ENCODE measurements at places on chromosomes 3 and 15. TPM values are rescaled to one million over a fixed set of nuclear protein-coding genes. Genes with fewer than 3 reads are reported as not detected.

DNA sequence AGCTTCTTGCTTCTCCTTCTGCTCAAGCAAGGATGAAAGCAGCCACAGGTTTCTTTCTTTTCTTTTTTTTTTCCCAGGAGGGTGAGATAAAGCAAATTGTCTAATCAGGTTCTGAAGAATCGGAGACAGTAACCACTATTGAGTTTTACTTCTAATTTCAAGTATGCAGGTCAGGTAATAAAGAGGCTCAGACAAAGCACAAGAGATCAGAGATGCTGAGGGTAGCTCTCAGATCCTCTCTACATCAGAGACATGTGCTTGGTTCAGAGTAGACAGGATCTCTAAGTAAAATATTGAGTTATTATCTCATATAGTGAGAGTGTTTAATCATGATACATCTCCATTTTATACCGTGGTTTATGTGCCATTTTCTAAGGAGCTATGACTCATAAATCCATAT is 168.5 kb downstream of the NFKBIZ start:
- no peak for DNase-seq

DNA sequence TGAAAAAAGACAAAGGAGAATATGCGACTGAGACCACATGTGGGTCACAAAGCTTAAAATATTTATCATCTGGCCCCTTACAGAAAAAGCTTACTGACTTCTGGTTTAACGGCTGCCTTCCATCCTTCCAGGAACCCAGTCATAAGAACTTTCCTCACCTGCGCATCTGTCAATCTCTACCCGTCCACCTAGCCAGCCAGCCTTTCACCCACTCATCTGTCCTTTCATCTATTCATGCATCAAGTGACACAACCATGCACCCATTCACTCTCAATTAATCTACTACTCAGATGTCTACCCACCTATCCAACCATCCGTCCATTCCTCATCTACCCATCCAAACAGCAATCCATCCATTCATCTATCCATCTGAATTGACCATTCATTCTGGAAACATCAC is 64.2 kb upstream of the NR2C2 start:
- DNase-seq = no peak

DNA sequence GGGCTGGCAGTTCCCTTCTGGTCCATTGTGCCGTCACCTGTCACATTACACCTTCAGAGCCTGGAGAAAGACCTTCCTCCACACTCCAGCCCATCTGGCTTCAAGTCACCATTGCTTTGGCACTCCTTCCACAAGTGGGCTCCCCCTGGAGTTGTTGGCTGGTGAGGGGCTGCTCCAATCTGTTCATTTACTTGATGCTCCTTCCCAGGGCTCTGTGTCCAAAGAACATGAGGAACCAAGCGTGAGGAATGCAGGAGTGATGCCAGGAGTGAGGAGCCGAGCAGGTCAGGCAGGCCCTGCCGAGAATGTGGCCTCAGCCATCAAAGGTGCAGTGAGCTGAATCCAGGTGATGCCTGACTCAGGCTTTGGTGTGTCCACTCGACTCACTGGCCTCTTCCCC is 57.2 kb downstream of the OXNAD1 start:
- DNase-seq = no peak

The SKOR1 gene
- total RNA-seq = 0.10 TPM

GRCh38 chr3:49217688-49218470 is 46.5 kb downstream of the KLHDC8B start:
- DNase-seq = no peak

The CAV3 gene
- total RNA-seq = 16.4 TPM

- DNase-seq = no peak
These were observed 28.2 kb downstream of the B3GNT5 start for GRCh38 chr3:183281126-183281797.

DNA sequence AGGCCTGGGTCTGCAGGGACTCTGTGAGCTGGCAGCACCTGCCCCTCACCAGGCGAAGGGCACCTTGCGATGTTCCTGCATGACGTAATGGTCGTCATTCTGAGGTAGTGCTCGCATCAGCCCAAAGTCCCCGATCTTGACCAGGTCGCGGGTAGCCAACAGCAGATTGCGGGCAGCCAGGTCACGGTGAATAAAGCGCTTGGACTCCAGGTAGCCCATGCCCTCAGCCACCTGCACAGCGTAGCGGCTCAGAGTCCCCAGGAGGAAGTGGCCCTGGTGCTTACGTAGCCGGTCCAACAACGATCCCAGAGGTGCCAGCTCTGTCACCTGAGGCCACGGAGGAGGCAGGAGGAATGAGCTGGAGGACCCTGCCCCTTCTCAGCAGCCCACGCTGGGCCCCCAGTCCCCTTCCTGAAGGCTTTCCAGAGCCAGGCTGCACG is 26.3 kb downstream of the TNK2 start:
- DNase-seq = no peak

GRCh38 chr15:48031466-48031865 is 89.3 kb upstream of the SLC24A5 start:
- no peak for DNase-seq

Measured in skin of body (tissue), 3 donors.